Foreskin keratinocyte (primary cell): ENCODE measurements at places on chromosomes 2 and 18. TPM values are rescaled to one million over a fixed set of nuclear protein-coding genes. Genes with fewer than 3 reads are reported as not detected.

Gene FLACC1
- 0.04 TPM in 1 of 2 replicates, not detected in the other for polyA plus RNA-seq

Gene EIPR1
- 36.8 and 37.0 TPM in 2 replicates for polyA plus RNA-seq

DNA sequence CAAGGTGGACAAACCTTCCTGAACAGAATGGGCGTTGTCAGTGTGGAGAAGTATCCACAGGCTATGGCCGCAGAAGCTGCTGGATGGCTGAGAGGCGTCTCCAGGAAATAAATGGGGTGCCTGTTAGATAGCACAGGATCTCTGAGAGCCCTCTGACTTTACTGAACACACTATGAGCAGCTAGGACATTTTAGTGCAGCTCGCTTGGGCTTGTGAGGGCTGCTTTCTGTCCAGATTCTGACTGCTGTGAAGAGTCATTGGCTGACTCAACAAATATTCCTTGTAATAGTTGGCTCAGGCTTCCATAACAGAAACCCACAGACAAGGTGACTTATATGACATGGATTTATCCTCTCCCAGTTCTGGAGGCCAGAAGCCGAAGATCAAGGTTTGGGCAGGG lies 100.2 kb upstream of the SNTG2 start:
- no peak for DNase-seq

GRCh38 chr2:118225666-118226065 lies 137.4 kb downstream of the INSIG2 start:
- DNase-seq, result no peak

GRCh38 chr2:237625216-237625705 lies 2.1 kb upstream of the LRRFIP1 start:
- DNase-seq, result no peak

DNA sequence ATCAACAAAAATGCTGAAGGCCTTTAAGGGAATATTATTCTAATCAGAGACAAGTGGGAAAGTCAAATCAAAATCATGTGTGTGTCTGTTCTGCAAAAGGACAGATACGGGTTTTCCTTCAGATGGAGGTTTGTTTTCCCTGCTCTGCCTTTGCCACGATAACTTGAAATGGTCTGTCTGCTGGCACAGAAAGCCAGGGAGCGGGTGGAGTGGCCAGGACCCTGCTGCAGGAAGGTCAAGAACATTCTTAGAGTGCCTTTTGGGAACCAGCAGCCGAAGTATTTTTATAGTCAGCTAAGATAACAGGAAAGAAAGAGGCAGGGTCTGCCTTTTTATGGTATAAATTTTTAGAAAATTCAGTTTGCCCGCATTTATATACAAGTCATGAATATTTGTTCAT lies 234.2 kb downstream of the LTBP1 start:
- no peak for DNase-seq

GRCh38 chr2:179715196-179715595 lies 146.2 kb downstream of the ZNF385B start:
- no peak for DNase-seq

DNA sequence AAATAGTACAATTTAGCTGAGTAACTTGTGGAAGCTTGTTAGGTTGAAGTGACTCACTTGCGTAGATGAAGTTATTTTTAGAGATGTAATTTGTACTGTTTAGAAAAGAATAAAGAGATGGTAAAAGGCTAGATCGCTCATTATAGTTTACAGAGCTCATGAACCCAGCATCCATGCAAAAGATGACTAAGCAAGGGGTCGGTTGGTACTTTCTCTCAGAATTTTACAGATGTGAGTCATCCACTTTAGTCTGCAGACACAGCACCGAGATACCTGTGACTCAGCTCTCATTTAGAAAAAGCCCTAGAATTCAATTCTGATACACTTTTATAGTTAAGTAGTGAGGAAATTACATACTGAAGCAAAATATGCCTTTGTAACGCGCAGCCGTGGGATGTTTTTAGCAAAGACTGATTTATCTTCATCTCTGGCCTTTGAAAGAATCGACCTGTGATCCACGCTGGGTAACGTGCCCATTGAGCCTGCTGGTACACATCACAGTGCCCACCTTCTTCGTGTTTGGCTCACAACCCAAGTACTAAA lies 116.5 kb upstream of the FOSL2 start:
- peak; percentile 99 for DNase-seq

DNA sequence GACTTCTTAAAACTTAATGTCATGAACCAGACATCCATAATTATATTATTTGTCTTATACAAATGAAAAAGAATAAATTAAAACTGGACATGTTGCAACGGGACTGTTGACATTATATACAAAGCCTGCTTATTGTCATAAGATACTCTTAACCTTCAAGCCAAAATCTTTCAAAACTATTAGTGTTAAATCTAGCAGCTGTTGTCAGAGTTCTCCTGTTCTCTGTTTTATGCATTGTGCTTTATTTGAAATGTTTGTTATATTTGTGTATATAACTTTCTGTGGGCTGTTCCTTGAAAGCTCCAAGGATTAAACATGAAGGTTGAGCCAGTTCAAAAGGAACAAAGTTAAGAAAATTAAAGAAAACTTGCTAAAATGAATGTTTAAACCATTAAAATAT lies 335.5 kb upstream of the NT5C1B start:
- no peak for DNase-seq

DNA sequence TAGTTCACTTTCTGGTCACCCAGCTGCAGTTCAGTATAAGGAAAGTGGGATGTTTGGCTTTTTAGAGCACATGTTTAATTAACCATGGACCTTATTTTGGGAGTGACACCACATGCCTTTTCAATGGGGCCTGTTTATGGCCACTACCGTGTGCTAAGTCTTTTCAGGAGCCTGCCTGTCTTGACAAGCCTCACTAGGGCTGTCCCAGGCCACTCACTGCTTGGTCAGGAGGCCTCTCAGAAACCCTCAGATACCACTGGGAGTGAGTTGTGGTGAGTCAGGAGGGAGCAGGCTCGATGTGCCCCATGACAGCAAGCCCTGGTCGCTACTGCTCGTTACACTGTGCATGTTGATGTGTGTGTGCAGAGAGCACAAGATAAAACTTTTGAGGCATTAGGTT lies 123.0 kb downstream of the MAP4K4 start:
- peak; percentile 95 for DNase-seq

GRCh38 chr2:66105066-66105753 lies 329.7 kb upstream of the MEIS1 start:
- DNase-seq, result no peak
